ENCODE measurements at places on chromosomes 6 and 20. TPM values are rescaled to one million over a fixed set of nuclear protein-coding genes. Genes with fewer than 3 reads are reported as not detected.

The EZR gene
- 161 TPM for total RNA-seq

The TCF21 gene
- total RNA-seq, result 7.5 TPM

The HLA-DOB gene
- total RNA-seq, result not detected

The HTR1E gene
- not detected for total RNA-seq

The GRM4 gene
- total RNA-seq, result not detected

The ASIP gene
- 2.7 TPM for total RNA-seq

The GINS1 gene
- 0.35 TPM for total RNA-seq

The CST9 gene
- not detected for total RNA-seq

The MEI4 gene
- total RNA-seq, result 1.4 TPM

The LRRN4 gene
- 15.0 TPM for total RNA-seq

The ZNF831 gene
- 0.47 TPM for total RNA-seq

Measured in right atrium auricular region (tissue), 2 donors.